ENCODE measurements at places on chromosomes 3 and 15.

DNA sequence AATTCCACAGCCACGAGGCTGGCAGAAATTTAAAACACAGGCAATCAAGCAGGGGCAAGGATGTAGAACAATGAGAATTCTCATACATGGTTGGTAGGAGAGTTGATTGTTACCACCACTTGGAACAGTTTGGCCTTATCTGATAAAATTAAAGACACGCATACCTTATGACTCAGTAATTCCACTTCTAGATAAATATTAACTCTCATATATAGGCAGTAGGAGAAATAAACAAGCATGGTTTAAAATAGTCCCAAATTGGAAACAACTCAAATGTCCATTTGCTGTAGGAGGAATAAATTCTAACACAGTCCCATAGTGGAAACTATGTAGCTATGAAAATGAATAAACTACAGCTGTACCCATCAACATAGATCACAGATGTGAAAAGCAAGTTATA, 42.3 kb upstream of the USP3 start:
- no peak for DNase-seq

- no peak for DNase-seq
These were observed 69.7 kb upstream of the DCBLD2 start for GRCh38 chr3:98971169-98971681.

- DNase-seq, result no peak
These were observed 134.3 kb downstream of the VGLL4 start for GRCh38 chr3:11509173-11510000.

DNA sequence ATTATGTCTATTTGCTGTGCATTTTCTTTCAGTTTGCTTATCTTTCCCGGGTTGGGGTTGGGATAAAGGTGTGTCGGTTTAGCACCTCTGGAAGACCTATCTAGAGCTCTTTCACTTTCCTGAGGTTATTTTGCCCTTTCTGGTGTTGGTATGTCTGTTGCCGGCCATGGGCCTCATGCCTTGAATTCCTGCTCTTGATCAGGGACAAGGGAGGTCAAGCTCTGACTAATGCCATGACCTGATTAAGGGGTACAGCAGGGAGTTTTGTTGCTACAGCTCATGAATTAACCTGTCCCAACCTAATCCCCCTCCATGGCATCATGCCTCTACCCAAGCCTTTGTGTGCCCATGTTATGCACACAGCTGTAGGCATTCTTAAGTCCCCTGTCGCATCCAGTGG, 70.5 kb upstream of the GOLGA6B start:
- no peak for DNase-seq

GRCh38 chr3:184558726-184559125, 2.9 kb upstream of the EPHB3 start:
- DNase-seq, result no peak

GRCh38 chr3:32897981-32898623, 53.3 kb upstream of the CCR4 start:
- DNase-seq, result no peak

GRCh38 chr3:122665226-122665786, 15.3 kb upstream of the PARP14 start:
- no peak for DNase-seq

GRCh38 chr3:171895291-171895690, 52.1 kb downstream of the TMEM212 start:
- no peak for DNase-seq

DNA sequence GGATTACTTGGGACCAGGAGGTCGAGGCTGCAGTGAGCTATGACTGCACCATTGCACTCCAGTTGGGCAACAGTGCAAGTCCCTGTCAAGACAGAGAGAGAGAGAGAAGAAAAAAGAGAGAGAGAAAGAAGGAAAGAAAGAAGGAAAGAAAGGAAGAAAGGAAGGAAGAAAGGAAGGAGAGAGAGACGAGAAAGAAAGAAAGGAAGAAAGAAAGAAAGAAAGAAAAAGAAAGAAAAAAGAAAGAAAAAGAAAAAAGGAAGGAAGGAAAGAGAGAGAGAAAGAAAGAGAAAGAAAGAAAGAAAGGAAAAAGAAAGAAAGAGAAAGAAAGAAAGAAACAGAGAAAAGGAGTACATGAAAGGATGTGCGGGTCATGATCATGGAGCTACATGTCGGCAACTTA, 80.2 kb downstream of the ATP13A4 start:
- DNase-seq, result no peak

DNA sequence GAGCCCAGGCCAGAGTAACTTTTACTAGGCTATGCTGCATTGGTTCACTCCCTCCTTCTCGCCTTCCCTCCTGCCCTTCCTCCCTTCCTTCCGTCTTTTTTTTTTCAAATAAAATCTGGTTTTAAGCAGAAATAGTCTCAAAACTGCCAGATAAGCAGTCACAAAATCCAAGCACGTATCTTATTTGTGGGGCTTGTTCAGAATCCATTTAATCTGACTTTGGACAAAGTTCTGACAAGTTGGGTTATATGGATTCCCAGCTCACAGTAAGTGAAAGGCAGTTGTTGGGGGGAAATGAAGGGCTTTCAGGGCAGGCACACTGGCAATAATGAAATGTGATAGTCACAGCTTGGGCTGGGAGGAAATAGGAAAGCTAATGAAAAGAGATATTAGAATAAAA, 32.0 kb upstream of the PLXND1 start:
- DNase-seq, result no peak

GRCh38 chr3:44342176-44342790, 3.7 kb downstream of the TCAIM start:
- no peak for DNase-seq

- DNase-seq, result no peak
These were observed 1.5 kb upstream of the SMAD3 start for GRCh38 chr15:67063689-67064606.

DNA sequence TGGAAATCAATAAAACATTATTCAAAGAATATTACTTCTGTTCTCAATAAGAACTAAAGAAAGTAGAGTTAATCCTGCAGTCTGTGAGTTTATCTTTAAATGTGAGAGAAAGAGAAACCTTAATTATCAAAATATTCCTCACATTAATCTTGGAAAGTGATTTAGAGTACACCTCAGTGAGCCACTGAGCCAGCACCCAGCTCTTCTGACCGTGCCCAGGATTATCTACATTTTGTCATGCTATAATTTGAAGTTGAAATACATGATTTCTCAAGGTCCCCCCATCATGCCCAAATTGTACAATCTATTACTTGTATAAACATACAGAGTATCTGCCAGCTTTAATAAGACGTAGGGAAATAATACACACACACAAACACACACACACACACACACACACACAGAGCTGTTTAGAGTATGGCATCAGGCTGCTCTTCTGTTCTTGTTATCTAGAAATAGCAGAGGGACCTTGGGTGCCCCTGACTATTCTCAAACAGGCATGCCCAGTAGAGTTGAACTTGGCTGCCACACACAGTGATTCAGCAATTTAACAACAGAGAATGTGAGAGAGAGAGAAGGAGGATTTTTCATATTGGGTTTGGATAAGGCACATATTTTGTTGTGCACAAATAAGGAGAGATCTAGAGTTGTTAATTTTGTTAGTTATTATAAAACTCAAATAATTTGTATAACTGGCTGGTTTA, 74.4 kb downstream of the P2RY1 start:
- DNase-seq, result no peak

DNA sequence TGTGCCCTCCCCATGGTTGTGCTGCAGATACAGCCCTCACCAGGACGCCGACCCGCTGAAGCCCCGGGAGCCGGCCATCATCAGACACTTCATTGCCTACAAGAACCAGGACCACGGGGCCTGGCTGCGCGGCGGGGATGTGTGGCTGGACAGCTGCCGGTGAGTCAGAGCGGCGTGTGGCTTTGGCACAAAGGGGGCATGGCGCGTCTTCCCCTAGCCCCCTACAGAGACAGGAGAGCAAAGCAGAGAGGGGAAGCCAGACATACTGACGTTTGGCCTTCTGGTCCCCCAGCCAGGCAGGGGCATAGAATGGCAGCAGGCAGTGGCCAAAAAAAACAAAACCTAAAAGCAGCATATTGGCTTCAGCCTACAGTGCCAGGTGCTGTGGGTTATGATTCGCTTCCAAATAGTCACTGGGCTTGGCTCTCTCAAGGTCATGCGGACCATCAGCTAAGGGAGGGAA, 64.0 kb downstream of the MESD start:
- no peak for DNase-seq

DNA sequence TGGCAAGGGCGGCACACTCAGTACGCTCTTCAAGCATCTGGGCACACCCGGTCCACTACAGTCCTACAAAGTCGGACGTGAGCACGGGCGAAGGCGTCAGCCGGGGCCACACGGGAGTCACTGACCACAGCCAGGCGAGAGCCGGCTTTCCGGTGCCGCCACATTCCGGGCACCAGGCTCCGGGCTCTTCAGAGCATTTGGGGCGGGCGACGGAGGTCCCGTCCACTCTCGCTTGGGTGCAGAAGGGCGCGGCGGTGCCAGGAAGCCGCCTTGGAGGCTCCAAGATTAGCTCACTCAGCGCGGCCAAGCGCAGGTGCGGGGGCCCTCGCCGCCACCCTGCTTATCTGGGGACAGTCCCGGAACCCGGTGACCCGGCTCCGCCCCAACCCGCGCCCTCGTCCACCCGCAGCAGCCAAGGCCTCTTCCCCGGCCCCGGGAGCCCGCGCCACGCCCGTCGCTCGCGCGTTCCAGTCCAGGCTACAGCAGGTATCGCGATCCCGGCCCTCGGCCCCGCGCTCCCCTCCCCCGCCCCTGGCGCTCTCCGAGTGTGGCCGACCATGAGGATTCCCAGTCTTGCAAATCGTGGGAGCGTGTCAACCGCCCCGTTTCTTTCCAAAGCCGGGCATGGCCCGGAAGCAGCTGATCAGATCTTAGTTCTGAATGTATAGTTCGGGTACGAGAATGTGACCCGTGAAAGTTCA, at the start of gene ADPRH:
ADPRH (plus strand) TSS at position 127 of the 701 bp plus-strand sequence. CDS start 2,678 bp downstream, outside the sequence.
- DNase-seq, result peak; percentile 91

- no peak for DNase-seq
These were observed 75.6 kb upstream of the SLC2A2 start for GRCh38 chr3:171101982-171102641.

DNA sequence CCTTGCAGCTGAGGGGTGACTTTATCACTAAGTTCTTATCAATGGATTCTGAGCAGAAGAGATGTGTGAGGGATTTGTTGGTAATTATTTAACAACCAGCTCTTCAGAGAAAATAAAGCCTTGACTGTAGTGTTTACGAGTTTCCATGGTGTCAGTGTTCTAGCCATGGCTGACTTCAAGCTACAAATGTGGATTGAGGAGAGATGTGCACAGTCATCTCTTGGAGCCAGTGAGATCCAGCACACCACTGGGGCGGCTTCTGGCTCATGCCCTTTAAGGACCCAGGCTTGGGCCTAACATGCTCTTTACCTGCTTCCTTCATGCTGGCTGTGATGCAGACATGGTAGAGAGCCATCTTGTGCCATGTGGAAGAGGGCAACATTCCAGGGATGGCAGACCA, 145.6 kb upstream of the MRPS22 start:
- no peak for DNase-seq

Data from GM12865 (cell line).